ENCODE measurements at places on chromosomes 4 and X.

DNA sequence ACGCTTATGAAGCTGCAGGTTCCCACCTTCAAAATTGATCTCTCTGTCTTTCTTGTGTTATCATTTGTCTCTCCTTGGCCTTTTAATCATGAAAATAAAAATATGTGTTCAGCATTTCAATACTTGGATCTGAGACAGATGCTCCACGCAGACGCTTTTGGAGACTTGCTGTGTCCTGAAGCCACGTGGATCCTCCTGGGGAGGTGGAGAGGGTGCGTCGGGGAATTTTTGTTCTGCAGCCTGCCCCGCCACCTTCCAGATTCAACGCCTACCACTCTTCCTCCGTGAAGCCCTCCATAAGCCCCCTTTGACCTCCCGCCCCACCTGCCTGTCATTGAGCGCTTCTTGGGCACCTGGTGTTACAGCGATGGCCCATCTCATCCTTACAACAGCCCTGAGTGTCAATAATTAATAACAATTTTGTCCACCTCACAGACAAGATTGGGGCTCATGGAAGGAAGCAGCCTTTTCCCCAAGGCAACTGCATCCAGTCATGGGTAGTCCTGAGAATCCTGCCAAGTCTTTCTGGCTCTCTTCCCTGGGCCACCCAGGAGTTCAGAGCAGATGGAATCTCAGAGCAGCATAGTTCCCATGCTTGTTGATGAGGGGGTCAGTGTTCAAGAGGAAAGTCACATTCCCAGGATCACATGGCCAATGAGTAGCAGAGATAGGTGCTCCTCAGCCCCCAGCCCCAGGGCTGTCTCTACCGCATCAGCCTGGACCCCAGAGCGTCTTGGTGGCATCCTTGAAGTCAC is 172.6 kb upstream of the PSAPL1 start:
- DNase-seq: no peak

GRCh38 chrX:38880296-38880854 is 79.1 kb downstream of the MID1IP1 start:
- DNase-seq: no peak

GRCh38 chr4:24921491-24921890 is 8.6 kb upstream of the CCDC149 start:
- no peak for DNase-seq

DNA sequence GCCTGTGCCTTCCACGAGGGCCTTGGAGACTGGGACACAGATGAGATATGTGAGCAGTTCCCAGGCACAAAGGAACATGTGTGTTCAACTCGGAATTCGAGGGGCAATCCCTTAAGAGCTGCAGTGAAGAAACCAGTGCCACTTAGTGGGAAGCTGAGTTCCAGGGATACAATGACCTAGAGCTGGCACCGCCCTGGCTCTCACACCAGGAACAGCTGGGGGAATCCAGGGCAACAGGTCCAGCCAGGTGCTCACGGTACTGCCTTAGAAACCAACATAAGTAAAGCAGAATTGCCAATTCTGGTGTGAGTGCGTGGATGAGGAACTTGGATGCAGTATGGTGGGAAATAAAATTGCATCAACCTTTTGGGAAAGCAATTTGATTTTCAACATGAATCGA is 122.9 kb downstream of the AFAP1 start:
- DNase-seq: no peak

DNA sequence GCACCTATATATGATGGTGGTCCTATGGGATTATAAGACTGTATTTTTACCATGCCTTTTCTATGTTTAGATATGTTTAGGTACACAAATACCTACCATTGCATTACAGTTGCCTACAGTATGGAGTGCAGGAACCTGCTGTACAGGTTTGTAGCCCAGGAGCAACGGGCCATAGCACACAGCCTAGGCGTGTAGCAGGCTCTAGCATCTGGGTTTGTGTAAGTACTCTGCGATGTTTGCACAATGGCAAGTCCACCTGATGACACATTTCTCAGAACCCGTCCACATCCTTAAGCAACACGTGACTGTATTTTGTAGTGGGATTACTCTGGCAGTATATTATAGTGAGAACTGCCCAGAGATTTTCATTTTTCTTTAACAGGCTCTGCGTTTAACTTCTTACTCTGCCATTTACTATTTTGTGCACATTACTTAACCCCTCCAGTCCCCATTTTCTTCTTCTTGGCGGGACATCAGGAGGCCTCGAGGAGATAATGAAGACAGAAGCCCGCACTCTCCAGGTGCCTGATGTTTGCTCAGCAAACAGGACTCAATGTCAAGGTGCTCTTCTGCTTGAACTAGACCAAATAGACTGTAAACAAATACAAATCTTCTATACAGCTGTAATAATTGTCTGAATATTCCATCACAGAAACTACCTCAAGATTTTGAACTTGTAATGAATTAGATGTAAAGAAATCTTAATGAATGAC is 102.0 kb upstream of the PDLIM3 start:
- no peak for DNase-seq

DNA sequence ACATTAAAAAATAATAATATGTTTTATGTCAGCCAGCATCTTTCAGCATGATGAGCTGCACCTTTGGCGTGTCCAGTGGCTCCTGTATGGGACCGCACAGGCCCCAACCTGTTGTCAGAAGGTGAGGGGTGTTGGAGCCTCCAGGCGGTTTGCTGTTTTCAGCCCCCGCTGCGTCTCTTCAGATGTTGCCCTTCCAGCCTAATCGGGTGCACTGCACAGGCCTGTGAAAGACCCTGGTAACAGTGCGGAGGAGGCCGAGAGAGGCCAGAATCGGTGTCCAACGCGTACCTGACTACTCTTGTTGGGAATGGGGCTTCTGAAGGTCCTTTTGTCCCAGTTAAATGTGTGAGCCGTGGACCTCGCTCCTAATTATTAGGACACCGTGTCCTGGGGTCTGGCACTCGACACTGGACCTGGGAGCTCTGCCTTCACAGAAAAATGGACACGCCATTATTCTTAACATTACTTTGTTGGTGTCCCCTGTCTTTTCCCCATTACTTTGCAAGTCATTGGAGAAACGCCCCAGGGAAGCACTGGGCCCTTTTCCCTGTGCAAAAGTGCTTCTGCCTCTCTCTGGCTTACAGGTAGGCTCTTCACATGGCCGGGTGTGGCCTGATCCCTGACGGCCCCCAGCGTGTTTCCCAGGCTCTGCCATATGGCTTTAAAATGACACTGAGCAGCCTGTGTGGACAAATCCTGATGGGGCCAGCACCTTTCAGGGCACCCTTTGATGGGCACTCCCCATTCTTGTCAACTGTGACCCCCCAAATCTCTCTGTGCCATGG is 51.2 kb downstream of the TBC1D14 start:
- DNase-seq: no peak

DNA sequence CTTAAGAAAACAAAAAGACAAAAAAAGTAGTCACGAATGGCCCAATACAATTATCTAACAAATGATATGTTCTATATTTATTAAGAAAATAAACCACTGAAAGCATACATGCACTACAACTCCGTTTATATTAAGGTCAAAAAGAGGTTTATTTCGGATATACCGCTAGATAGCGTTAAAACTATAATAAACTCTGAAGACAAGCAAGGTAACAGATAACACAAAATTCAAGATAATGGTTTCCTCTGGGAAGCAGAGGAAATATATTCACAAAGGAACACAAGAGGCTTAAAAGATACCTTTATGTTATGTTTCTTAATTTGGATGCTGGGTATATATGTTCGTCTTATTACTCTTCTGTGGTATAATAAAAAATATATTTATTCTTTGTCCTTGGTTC is 4.7 kb upstream of the FAM200B start:
- no peak for DNase-seq

GRCh38 chrX:63761639-63762038 is 23.4 kb downstream of the ARHGEF9 start:
- no peak for DNase-seq

GRCh38 chr4:116387937-116388474 is 697.4 kb downstream of the TRAM1L1 start:
- DNase-seq: no peak

- DNase-seq: no peak
Observed at GRCh38 chrX:45623266-45623665, 422.6 kb upstream of the DIPK2B start.

GRCh38 chr4:73856518-73856917 is 3.4 kb downstream of the PF4V1 start:
- no peak for DNase-seq

- no peak for DNase-seq
Observed at GRCh38 chr4:102678695-102679335, 82.0 kb downstream of the MANBA start.

DNA sequence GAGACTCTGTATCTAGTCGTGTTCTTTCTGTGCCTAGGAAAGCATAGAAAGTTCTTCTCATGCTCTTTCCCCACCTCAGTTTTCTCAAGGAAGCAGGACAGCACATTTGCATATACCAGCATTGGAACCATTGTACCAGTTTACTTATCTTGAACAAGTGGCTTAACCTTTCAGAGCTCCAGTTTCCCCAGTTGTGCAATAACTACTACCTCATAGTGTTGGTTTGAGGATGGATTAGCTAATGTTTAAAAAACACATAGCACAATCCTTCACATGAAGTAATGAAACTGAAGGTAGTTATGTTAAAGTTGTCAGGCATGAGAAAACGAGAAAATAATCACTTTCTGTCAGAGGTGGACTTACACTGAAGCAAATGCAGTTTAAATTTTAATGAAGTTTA is 92.2 kb upstream of the H2AZ1 start:
- no peak for DNase-seq

GRCh38 chrX:10195947-10196346 is 39.2 kb downstream of the CLCN4 start:
- DNase-seq: no peak

DNA sequence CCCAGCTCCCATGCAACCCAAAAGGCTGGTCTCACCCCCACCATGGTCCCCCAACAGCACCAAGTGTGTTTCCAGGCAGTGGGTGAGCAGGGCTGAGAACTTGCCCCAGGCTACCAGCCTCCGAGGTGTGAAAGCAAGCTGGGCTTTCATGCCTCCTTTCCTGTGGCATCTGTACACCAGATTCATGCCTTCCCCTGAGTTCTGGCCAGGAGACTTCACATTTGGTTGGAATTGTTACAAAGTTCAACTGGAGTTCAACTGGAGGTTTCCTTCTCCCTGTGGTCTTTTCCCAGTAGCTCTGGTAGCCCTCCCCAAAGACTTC is 77.6 kb upstream of the RAB40AL start:
- no peak for DNase-seq

- no peak for DNase-seq
Observed at GRCh38 chr4:83152746-83153145, 38.2 kb upstream of the PLAC8 start.

All from transverse colon (tissue), 4 donors.